Stimulated activated CD4-positive, alpha-beta T cell treated with anti-CD3 and anti-CD28 coated beads, Interleukin-4, amount 100 ng/mL, for 1 hour (primary cell): ENCODE measurements at places on chromosomes 2 and 18.

GRCh38 chr2:111659361-111660333 is 224.3 kb downstream of the ANAPC1 start:
- DNase-seq = no peak

DNA sequence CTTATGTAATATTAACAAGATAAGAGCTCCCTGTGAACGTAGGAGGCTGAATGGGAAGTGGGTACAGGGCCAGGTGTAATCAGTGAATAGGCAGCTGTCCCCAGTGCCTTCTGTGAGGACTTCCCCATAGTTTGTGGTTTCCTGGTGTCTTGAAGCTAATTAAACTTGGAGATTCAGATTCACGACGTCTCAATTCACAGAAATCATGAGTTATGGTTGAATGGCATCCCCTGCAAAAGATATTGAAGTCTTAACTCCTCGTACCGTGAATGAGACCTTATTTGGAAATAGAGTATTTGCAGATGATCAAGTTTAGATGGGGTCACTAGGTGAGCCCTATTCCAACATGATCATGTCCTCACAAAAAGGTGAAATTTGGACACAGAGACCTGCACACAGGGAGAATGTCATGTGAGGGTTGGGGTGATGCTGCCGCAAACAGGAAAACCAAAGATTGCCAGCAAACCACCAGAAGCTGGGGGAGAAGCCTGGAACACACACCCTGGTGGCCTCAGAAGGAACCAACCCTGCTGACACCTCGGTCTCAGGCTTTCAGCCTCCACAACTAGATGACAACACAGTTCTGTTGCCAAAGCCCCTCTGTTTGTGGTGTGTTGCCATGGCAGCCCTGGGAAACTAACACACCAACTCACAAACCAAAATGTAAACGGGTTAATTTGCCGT is 13.2 kb downstream of the ARL4C start:
- DNase-seq = peak; percentile 61

- no peak for DNase-seq
These were observed 226.2 kb downstream of the TPGS2 start for GRCh38 chr18:36602620-36603019.

GRCh38 chr18:13269521-13270011 is 51.0 kb downstream of the LDLRAD4 start:
- peak; percentile 30 for DNase-seq

DNA sequence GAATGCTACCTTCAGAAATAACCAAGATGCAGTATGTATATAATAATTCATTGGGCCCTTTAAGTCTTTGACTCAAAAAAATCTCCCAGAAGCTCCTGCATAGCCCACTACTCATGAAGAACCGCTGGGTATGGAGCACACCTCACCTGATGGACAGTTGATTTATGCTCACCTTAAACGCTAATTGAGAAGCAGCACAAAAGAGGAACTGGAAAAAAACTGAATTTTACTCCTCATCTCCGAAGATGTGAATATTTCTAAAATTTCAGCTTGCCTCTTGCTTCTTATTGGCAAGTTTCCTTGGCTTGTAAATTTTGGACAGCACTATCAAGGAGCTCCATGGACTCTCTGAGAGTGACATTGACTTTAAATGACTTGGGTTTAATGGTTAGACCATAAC is 5.5 kb downstream of the CYP1B1 start:
- no peak for DNase-seq

DNA sequence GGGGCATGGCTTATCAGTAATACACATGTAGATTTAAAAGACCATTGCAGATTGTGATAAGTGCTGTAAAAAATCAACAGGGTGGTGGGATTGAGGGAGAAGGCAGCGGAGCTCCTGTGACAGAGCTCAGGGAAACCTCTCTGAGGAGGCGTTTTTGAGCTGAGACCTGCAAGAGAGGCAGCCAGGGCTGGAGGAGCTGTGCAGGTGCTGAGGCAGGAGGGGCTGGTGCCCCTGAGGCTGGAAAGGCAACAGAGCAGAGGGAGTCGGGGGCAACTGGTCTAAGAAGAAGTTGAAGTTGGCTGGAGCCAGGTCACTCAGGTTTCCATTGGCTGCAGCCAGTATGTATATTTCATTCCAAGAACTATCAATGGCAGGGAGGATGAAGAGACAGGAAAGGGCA is 47.6 kb downstream of the KLHL29 start:
- DNase-seq = no peak

DNA sequence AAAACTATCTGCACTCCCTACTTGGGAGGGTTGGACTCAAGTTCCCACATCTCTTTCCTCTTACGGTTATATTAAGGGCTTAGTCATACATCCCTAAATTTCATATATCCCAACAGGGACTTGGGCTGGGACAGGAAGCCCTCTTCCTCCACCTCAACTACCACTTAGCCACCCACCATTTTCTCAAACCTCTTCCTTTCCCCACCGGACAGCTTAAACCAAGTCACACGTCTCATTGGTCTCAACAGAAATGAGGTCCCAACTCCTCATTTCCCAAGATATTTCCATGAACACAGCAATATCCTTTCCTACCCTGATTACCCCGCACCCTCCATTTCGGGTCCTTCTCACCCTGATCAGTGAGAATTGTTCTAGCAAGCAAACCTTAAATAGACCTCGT is 736 bp downstream of the ZSCAN30 start:
- DNase-seq = no peak

GRCh38 chr2:172615727-172616261 is 59.9 kb downstream of the PDK1 start:
- no peak for DNase-seq

DNA sequence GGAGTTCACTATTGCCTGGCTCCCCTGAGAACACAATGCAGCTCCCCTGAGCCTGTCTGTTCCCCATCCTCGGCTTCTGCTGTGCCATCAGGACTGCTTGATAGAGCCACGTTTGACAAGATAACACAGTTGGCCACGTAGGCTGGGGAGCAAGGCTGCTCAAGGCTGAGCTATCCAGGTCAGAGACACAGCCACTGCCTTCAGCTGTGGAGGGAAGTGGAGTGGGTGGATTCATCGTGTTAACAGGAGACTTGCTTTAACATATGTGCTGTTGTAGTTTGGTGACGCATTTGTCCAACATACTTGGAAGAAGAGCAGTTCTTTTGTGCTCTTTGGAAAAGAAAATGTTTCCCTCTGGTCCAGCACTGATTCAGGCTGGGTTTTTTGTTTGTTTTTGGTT is 68.8 kb downstream of the WDSUB1 start:
- no peak for DNase-seq

DNA sequence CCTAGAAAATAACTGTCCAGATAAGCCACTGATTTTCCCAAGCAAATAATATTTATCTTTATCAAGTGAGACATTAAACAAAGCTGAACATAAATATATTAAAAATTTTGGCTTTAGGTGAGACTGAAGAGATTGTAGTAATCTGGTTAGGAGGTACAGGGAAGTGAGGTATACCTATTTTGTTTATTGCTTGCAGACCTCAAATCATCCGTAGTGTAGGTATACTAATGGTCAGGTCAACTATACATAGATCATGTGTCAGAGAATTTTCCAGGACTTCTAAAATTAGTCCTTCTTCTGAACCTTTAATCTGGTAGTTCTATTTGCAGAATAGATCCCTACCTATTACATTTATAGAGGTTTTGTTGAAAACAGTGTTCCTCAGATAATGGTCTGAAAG is 41.5 kb downstream of the SP140 start:
- no peak for DNase-seq

- no peak for DNase-seq
These were observed 8.3 kb upstream of the IL1RN start for GRCh38 chr2:113119111-113119510.

DNA sequence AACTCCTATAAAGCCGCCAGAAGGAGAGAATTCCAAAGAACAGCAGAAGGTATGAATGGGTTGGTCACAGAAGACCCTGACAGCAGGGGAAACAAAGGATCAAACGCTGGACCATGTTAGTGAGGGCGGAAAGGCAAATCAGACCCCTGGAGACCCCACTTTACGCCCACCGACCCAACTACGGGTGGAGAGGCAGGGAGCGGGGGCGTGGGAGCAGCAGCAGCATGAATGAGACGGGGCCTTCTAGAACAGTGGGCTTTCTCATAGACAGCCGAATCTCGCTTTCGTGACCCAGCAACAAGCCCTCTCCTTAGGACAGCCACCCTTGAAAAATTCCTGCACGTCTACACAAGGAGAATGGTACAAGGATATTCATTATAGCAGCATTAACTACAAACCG is 191.0 kb downstream of the HDAC4 start:
- no peak for DNase-seq

GRCh38 chr18:57150828-57151227 is 3.9 kb downstream of the BOD1L2 start:
- no peak for DNase-seq

DNA sequence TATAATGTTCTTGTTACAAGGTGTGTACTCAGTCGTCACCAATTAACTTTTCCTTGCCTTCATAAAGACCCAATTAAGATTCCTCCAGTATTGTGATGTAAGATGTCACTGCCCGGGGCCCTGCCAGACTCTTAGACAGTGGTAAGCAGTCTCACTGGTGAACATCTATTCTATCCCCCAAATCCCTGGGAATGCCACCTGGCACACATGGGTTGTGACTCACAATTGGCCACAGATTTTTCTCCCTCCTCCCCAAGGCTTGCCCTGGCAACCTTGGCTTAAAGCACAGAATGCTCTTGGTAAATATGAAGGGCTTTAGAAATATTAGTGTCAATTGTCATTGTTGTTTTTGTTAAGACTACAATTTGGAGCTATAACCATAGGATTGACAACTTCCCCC is 287.9 kb downstream of the ETAA1 start:
- no peak for DNase-seq

GRCh38 chr2:150267651-150268415 is 219.6 kb downstream of the RND3 start:
- no peak for DNase-seq
